Cerebellum (tissue), 4 donors: ENCODE measurements at places on chromosomes 7 and 10. TPM values are rescaled to one million over a fixed set of nuclear protein-coding genes. Genes with fewer than 3 reads are reported as not detected.

DNA sequence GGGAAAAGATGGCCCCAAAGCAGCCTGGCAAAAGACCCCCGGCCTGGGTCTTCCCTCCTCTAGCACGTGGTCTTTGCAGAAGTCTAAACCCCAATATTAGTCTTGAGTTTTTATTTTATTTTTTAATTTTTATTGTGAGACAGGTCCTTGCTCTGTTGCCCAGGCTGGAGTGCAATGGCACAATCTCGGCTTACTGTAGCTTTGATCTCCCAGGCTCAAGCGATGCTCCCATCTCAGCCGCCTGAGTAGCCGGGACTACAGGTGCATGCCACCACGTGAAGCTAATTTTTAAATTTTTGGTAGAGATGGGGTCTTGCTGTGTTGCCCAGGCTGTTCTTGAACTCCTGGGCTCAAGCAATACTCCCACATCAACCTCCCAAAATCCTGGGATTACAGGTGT lies 40.3 kb upstream of the MXI1 start:
- DNase-seq = no peak

- no peak for DNase-seq
Observed at GRCh38 chr10:60417901-60418300, 28.2 kb upstream of the ANK3 start.

Gene RNF133
- total RNA-seq = 7.3 TPM

DNA sequence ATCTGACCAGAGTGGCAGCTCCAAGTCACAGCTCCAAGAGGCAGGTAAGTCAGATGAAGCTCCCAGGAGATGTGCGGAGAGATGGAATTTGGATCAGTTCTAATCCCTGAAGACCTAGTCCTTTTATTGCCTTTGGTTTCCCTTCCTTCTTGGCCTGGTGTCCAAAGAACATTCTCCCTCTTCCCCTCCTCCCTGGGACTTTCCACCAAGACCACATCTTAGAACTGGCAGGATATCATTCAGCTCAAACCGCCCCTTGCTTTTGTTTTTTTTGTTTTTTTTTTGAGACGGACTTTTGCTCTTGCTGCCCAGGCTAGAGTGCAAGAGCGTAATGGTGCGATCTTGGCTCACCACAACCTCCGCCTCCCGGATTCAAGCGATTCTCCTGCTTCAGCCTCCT lies 190.8 kb downstream of the GFRA1 start:
- no peak for DNase-seq

GRCh38 chr7:104967595-104967994 lies 46.4 kb upstream of the KMT2E start:
- no peak for DNase-seq

Gene HOXA9
- total RNA-seq = not detected

Gene SH2D4B
- 0.36 TPM for total RNA-seq

DNA sequence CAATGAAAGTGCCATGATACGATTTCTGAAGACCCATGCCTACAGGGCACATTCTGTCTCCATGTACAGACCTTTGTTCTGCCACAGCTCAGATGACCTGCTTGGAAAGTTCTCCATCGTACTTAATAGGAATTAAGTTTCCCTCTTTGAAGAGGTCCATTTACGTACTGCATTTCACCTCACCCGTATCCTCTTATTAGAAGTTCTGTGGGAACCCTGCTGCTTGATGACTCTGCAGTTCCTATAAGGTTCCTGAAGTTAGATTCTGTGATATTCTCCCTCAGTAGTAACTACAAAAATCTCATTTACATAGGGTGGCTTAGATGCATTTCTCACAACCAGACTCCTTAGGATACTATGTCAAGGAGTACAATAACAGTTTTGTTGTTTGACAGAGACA lies 50.9 kb downstream of the MINDY3 start:
- no peak for DNase-seq

- DNase-seq = no peak
Observed at GRCh38 chr7:37786741-37787569, 61.4 kb upstream of the NME8 start.

GRCh38 chr7:29196971-29197595 lies 2.5 kb downstream of the CHN2 start:
- DNase-seq = peak; percentile 31
